ENCODE measurements at places on chromosomes 3 and 15. TPM values are rescaled to one million over a fixed set of nuclear protein-coding genes. Genes with fewer than 3 reads are reported as not detected.

Gene PARL
- 57.0 TPM for total RNA-seq

Gene KLHL40
- total RNA-seq = 0.19 TPM

Gene DUOX1
- total RNA-seq = 1.4 TPM

Gene LYZL4
- not detected for total RNA-seq

Gene TMCO5A
- total RNA-seq = not detected

Gene LRRN1
- total RNA-seq = 1.8 TPM

Gene GOLGA8J
- total RNA-seq = not detected

Gene PROK2
- 7.6 TPM for total RNA-seq

Gene KAT2B
- total RNA-seq = 30.6 TPM

Data from omental fat pad (tissue), 4 donors.